ENCODE measurements at places on chromosomes 4 and X.

- no peak for DNase-seq
Measured at GRCh38 chr4:112645541-112646329, 8.8 kb downstream of the LARP7 start.

- no peak for DNase-seq
Measured at GRCh38 chr4:40212674-40213527, 16.1 kb downstream of the RHOH start.

DNA sequence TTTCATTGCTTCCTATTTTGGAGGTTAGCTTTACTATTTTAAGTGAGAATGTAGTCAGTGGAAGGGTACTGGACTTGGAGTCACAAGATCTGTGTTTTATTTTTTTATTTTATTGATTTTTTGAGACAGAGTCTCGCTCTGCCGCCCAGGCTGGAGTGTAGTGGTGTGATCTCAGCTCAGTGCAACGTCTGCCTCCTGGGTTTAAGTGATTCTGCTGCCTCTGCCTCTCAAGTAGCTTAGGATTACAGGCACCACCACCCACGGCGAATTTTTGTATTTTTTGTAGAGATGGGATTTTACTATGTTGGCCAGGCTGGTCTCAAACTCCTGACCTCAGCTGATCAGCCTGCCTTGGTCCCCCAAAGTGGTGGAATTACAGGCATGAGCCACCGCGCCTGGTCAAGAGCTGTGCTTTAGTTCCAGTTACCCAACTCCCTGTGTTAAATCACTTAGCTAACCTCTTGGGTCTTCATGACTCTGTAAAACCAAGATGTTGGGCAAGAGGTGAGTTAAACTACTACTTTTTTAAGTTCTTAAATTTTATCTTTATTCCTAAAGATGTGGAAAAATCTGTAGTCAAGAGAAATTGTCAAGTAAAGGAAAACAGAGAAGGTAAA is 11.2 kb downstream of the USP9X start:
- DNase-seq, result no peak

DNA sequence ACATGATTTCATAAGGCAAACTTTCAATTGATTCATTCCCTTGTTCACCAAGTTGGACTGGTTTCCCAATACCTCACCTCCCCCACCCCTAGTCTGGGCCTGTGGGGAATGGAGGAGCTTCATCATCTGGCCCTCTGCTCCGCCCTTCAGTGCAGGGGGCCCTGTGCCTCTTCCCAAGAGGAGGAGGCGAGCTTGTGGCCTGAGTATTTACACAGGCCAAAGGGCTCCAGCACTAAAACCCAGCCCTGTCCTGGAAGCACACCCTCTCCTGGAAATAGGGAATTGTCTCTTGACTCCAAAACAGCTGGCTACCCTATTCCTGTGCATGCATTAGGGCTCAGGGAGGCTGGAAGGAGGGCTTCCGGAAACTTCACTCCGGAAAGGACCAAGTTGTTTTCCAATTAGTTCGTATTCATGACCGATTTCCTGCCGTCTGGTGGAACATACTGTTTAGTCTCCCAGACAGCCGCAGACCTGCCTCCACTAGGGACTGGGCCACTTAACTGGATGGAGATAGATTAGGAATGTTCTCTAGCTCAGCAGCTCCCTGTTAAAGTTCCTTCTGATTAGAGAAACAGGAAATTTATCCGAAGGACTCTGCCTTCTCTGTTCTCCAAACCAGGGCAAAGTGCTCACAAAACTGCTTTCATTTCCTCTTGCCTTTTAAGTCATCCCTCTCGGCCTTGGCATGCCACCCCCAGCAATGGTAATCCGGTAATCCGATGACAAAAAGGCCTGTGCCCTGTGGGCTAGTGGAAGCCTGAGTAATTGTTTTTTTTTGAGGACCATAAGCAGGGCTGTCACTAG is 5.8 kb downstream of the SRPX2 start:
- no peak for DNase-seq

GRCh38 chr4:174457468-174457867 is 64.8 kb downstream of the HPGD start:
- no peak for DNase-seq

DNA sequence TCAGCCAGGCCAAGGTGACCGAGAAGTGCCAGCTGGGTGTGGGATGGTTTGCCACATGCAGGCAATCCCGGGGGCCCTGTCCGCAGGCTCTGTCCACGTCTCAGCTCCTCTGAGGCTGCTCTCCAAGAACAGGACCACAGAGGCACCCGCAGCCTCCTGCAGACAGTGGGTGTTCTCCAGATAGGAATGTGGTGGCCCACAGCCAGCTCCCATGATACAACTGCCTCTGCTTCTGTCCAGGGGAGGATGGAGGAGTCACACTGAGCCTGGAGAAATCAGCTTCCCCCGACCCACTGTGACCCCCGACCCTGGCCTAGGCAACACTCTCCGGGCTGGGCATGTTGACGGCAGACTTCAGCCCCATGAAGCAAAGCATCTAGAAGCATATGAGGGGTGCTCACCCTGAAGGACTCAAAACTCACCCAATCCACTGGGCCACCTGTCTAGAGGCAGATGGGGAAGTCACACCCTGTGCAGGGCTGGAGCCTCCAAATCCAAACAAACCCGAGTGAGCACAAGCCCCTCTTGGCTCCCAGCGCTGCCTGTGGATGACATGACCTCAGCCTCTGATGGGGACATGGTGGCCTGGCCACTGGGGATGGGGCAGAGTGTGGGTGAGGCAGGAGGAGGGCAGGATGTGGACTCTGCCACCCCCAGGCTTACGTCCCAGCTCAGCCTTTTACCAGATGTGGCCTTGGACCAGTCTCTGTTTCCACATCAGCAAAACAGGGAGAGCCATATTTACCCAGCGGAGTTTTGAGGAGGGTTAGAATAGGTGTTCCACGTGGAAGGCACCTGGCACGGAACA is 102.3 kb downstream of the PSAPL1 start:
- no peak for DNase-seq

DNA sequence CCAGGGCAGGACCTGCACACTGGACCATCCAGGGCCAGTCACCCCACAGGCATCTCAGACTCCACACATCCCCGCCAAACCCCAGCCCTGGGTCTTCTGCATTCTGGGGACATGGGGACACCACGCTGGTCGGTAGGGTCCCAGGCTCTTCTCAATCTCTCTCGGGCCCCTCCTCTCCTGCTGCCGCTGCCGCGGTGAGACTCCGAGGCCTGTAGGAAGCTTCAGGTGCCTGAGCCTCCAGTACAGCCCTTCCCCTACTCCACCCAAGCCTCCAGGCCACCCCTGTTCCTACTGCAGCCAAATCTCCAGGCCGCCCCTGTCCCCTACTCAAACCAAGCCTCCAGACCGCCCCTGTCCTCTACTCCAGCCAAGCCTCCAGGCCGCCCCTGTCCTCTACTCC is 5.5 kb upstream of the ASMT start:
- DNase-seq, result no peak

DNA sequence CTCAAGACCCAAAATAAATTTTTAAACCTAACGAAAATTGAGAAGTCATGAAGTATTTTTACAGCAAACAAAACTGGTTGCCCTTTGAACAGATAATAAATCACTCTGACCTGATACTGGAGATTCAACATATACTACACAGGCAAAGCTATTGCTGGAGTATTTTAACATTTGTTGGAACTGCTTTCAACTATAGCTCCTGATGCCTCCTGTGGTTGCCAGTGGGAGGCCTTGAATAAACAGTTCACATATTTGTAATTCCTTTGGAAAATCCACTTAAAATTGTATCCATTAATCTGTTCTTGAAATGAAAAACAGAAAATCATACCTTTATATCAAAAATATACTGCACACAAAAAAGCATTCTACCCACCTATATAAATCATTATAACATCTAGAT is 605.1 kb downstream of the KCTD8 start:
- no peak for DNase-seq

DNA sequence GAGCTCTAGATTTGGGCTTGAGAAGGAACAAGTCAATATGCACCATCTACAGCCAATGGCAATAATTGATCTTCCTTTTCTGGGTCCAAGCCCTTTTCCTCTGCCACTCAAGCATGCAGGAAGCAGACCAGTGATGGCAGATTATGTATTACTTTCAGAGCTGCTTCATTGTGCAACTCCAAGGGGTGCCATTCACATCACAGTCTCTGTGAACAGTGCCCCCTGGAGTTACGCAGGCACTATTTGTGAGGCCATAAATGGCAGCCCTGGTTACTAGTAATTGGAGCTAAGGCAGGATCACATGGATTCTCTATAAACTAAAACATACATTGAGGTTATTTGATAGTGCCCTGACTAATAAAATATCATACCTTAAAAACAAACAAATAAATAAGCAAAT is 313.4 kb upstream of the SLC7A11 start:
- no peak for DNase-seq

- peak; percentile 8 for DNase-seq
Measured at GRCh38 chrX:24081661-24082154, 27.0 kb downstream of the EIF2S3 start.

DNA sequence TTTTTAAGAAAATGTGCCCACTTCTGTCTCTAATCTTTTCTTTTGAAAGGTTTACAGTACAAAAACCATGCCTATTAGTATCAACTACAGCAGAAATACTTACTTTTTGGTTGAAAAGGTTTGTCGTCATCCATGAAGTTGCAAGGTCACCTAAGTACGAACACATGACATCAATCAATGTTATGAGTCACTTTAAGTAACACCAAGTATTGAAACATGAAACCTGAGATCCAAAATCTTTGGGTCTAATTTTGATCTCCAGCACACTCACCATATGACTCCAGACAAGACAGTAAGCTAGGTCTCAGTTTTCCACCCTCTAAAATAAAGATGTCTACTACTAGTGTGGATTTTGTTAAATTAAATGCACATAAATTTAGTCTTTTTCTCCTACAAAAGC is 8.4 kb downstream of the ZNF280C start:
- DNase-seq, result no peak

DNA sequence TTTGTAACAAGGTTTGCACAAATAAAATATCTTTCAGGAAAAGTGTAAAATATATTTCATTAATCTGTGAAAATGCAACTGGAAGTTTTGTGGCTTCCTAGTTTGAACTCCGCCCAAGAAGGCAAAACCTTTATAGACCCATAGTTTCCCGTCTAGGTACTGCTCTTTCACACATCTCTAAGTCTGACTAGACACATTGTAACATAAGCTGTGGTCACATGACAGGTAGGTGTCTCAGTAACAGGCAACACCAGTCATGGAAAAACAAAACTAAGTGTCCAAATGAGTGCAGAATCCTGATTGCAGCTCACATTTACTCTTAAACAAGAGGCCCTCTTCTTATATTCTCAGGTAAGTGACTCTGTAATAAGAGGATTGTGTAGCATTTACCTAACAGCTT is 55.6 kb downstream of the SNCA start:
- DNase-seq, result no peak

- no peak for DNase-seq
Measured at GRCh38 chr4:87971866-87972265, 3.6 kb upstream of the SPP1 start.

- peak; percentile 2 for DNase-seq
Measured at GRCh38 chr4:3765271-3766035, 732 bp upstream of the ADRA2C start.

GRCh38 chr4:14259936-14260335 is 632.4 kb upstream of the BOD1L1 start:
- DNase-seq, result no peak

DNA sequence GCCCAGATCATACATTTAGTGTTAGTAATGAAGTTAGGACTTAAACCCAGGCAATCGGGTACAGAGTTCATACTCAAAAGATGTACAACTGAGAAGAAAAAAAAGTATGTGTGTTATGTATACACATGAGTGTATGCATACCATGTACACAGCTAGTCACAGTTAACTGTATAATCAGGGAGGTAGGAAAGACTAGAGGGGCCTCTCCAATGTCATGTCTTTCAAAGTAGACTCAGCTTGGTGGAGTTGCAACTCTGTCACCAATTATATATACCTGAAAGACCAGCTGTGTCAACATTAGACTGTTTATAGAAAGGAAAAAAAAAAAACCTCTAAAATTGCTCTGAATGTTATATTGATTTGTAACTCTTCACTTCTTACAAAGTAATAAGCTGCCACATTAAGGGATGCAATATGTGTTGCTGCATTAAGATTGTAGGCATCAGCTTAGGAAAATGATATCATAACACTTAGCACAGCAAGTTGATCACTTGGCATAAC is 167.5 kb downstream of the DCTD start:
- DNase-seq, result no peak

DNA sequence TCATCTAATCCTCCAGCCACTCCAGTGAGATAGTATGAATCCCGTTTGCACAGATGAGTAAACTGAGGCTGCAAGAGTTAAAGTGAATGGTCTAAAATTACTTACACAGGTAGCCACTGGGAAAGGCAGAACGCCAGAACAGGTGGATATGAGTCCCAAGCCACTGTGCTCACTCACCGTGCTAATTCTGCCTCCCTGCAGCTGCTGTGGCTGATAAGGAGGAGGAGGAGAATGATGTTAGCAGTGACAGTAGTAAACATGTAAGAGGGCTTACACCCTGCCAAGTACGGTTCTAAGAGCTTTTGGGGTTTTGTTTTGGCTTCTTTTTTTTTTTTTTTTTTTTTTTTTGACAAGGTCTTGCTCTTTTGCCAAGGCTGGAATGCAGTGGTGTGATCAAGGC is 90.5 kb upstream of the PRPS2 start:
- no peak for DNase-seq

DNA sequence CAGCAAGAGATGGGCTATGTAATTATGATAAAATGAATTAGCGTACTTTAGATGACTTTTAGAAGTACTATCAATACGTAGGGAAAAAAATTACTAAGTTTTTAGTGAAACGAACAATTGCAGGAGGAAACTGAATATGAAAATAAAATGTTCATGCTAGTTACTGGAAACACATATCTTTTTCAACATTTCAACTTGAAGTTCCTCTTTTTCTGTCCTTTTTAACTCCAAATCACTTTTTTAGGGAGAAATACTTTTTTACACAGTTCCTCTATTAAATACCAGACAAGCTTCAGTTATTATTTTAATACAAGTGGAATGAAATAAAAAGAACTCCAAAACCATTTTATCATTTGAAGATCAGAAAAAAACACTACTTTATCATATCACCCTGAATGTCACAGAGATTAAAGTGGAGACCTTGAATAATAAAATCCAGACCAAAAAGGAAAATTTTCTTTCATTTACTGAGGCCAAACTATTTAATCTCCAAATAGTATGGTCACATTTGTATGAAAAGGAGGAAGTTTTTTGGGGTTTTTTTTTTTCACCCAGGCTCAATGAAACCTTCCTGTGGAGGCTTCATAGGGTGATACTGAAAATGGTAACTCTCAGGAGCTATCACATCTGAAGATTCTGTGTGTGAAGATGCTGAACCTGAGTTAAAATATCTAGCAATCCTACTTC is 306.2 kb downstream of the INPP4B start:
- DNase-seq, result peak; percentile 20

- DNase-seq, result no peak
Measured at GRCh38 chr4:125016892-125017299, 297.9 kb upstream of the FAT4 start.
